ENCODE measurements at places on chromosomes 7 and 10.

DNA sequence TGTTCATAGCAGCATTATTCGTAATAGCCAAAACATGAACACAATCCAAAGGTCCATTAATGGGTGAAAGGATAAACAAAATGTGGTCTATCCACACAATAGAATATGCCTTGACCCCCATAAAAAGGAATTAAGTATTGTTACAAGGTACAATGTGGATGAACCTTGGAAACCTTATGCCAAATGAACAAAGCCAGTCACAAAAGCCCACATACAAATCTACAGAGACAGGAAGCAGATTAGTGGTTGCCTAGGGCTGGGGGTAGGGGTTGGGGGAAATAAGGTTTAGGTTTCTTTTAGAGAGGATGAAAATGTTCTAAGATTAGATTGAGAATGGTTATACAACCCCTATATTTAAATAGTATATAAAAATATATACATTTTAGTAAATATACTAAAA is 34.8 kb downstream of the PIP4K2A start:
- DNase-seq: no peak

DNA sequence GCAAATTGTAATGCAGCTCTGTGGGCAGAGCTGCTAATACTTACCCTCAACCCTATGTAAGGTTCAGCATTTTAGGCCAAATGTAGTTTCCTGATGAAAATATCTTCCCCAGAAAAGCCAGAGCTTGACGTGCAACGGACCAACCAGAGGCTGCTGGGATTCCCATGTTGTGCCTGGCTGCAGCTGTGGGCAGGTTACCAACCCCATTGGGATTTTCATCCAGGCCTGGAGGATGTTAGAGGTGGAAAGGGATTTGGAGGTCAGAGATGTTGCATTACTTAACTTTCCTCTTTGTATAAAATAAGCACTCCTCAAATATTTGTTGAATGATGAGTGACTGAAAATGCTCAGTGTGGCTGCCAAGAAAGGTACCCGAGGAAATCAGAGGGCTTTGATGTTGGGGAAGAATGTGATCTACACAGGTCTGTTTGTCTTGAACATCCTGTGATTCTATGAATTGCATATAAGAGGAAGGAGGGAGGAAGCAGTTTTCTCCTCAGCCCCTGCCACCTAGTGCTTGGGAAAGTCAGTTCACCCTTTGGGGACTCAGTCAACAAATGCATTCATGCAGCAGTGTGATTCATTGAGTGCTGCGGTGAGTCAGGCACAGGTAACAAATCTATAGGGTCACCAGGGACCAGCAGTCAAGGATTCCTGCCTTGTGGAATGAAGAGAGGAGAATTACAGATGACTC is 487.2 kb downstream of the RPS24 start:
- no peak for DNase-seq

DNA sequence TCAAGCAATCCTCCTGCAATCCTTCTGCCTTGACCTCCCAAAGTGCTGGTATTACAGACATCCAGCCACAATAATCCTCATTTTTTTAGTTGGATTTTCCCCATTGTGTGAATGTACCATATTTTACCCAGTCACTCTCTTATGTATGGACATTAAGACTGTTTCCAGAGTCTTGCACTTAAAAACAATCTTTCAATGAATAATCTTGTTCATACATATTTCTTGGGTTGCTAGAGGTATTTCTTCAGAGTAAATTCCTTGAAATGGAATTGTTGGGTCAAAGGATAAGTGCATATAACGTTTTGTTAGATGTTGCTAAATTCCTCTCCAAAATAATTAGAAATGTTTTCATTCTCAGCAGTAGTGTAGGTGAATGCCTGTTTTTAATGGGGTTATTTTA is 283.1 kb upstream of the KAT6B start:
- no peak for DNase-seq

DNA sequence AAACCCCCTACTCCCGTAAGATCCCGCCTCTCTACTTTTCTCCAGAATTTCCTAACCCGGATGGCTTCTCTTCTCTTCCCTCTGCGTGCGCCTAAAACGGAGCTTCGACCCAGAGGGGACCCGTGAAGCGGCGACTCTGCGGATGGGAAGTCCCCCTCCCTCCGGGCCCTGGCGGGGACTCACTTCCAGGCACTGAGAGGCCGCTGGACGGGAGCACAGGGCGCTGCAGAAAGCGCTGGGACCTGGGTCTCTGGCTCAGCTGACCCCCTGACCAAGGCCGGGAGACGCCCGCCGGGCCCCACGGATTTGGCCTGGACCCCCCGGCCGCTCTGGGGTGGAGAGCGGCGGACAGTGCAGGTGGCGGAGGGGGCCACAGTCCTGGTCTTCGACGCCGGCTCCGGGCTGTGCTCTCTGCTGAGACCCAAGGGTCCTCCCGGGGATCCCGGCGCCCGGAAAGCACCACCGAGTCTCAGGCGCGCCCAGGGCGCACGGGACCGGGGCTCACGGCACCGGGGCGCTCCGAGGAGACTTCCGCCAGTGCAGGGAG is 688 bp upstream of the FOXL3 start:
- DNase-seq: no peak

DNA sequence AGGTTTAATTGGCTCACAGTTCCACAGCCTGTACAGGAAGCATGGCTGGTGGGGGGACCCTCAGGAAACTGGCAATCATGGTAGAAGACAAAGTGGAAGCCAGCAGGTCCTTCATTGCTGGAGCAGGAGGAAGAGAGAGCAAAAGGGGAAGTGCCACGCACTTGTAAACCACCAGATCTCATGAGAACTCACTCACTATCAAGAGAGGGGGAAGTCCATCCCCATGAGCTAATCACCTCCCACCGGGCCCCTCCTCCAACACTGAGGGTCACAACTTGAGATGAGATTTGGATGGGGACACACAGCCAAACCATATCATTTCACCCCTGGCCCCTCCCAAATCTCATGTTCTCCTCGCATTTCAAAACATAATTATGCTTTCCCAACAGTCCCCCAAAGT is 171.9 kb upstream of the CACNA2D1 start:
- DNase-seq: no peak

DNA sequence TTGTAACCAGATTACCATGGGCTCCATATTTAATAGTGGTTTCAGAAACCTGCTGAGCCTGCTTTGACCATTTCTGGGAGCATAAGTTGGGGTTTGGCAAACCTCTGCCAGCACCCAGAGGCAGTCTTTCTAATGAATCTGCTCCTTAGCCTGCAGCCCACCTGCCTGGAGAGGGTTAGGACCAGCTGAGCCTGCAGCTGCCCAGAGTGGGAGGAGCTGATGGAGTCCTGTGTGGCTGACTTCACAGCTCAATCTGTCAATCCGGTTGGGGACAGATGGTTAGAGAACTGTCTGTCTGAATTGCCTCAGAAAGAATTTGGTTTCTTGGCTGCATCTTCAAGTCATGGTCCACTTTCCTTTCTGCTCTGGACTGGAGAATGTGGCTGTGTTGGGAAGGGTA is 444.6 kb downstream of the NRG3 start:
- no peak for DNase-seq

DNA sequence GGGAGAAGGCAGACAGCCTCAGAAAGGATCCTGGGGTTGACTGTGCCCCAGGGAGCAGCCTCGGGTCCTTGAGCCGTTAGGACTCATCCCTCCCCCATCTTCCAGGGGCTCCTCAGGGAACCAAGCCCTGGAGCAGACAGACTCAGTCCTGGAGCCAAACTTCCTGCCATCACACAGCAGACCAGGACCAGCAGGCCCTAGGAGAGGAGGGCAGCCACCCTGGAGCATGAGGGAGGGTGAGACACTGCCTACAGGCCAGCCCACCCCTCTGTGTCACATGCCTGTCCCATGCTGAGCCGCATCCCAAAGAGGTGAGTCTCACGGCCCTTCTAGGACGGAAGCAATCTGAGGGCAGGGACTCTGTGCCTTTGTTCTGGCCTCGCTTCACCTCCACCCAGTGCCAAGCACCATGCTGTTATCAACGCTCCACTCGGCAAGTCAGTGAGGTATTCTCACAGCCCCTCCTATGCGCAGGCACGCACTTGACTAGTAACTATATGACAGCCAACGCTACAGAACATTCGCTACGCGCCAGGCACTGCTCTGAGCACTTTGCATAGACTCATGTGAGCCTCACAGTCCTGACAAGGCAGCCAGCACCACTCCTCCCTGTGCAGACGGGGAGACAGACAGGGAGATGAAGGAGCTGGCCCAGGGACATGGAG is 19.1 kb downstream of the MAD1L1 start:
- DNase-seq: no peak

GRCh38 chr10:111109501-111110242 is 32.8 kb downstream of the ADRA2A start:
- no peak for DNase-seq

- no peak for DNase-seq
Observed at GRCh38 chr7:118836933-118837332, 612.4 kb downstream of the ANKRD7 start.

DNA sequence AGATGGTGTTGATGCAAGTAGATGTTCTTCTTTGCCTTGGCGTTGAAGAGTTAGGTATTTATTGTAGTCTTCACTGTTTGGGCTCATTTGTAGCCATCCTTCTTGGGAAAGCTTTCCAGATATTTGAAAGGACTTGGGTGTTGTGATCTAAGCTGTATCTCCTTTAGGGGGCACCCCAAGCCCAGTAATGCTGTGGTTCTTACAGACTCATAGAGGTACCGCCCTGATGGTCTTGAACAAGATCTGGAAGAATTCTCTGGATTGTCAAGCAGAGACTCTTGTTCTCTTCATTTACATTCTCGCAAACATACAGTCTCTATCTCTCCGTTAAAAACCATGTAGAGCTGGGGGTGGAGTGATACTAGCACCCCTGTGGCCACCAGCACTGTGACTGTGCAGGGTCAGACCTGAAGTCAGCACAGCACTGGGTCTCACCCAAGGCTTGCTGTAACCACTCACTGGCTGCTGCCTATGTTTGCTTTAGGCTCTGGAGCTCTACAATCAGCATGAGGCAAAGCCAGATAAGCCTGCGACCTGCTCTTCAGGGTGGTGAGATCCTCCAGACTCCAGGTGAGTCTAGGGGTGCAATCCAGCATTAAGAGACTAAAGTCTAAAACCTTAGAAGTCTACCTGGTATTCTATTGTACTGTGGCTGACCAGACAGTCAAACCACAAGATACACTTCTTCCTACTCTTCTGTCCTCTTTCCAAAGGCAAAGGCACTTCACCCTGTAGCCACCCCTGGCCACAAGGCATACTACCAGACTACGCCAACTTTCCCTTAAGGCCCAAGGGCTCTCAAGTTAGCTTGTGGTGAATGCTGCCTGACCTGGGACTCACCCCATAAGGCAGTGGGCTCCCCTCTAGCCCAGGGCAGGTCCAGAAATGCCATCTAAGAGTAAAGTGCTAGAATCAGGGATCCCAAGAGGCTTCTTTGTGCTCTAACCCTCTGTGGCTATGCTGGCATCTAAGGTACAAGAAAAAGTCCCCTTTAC is 209.7 kb upstream of the TMEM196 start:
- DNase-seq: no peak

DNA sequence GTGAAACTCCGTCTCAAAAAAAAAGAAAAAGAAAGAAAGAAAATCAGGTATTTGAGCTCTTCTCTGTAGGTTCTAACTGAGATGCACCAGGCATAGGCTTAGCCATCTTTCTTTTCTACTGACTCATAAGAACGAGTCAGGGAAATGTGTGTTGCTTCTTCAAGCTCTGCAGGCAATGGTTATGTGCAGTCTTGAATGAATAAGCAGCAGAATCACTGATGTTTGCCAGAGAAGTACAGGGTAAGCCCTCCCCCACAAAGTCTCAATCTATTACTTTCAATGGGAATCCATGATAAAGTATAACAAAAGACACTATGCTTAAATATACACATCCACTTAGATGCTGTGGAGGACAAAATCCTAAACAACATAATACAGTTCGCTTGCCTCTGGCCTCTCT is 239.2 kb downstream of the PARD3 start:
- DNase-seq: no peak

Data from hematopoietic multipotent progenitor cell treated with erythropoietin and hydrocortisone succinate and interleukin-3 and kit ligand, for 17 days (in vitro differentiated cells).